ENCODE measurements at places on chromosomes 7 and 10.

DNA sequence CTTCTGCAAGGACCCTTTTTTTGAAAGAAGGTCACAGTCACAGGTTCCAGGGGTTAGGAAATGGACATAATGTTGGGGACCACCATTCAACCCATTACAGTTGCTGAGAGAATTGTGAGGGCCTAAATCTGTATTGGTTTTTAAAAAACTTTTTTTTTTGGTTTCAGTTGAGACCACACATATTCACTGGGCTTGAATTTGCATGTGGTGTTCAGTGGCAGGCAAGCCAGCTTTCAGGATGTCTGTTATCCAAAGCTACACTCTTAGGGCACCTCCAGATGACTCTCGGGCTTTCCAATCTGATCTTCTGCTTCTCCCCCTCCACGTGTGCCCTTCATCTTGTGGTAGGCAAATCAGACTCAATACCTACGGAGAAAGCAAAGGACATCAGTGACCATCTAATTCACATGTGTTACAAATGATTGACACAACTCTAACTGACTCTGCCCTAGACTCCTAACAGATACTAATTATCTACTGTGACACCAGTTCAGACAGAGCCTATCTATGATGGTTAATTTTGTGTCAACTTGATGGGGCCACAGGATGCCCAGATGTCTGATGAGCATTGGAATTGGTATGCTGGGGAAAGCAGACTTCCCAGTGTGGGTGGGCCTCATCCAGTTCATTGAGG is 93.3 kb upstream of the ELMO1 start:
- no peak for DNase-seq

GRCh38 chr7:16278167-16278787 is 143.1 kb downstream of the CRPPA start:
- no peak for DNase-seq

DNA sequence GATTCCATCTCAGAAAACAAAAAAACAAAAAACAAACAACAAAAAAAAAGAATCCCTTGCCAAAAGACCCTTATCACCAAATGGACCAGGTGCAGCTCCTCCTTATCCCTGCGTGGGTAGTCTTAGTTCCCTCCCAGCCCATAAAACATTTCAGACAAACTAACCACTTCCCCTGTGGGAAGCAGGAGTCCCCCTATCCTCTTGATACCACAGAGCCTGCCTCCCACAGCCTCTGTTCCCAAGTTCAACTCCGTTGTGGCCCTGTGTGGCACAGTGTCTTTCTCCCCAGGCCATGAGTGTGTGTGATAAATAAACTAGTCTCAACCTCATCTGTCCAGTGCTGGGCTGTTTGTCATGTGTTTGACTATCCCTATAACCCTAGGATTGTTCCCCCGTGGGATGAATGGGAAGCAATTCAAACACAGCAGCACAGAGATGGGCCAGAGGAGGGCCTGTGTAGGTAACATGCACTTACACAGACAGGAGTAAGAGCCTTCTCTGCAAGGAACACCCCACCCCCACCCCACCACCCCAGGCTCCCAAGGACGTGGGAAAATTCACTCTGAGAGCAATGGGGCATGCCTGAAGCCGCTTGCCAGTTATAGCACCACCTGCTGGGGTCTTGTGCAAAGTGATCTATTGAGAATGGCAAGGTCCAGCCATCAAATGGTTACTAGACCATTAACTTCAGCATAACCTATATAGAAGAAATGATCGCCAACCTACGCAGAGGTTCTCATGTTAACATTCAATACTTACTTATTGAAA is 147.1 kb upstream of the GHITM start:
- peak; percentile 25 for DNase-seq

- DNase-seq: peak; percentile 95
Measured at GRCh38 chr7:1919539-1920265, 249.6 kb downstream of the ELFN1 start.

All from suppressor macrophage (primary cell).